ENCODE measurements at places on chromosomes 12 and 14. TPM values are rescaled to one million over a fixed set of nuclear protein-coding genes. Genes with fewer than 3 reads are reported as not detected.

The KDM5A gene
- total RNA-seq = 89.8 TPM

The DCN gene
- total RNA-seq = 748 TPM

The MGP gene
- 0.80 TPM for total RNA-seq

The RNU4-1 gene
- under 0.01 TPM for total RNA-seq

The TCL1B gene
- not detected for total RNA-seq

The KRT1 gene
- not detected for total RNA-seq

The SERPINA3 gene
- total RNA-seq = 46.4 TPM

The CTDSP2 gene
- 81.9 TPM for total RNA-seq

The HOXC5 gene
- 0.80 TPM for total RNA-seq

The FZD10 gene
- total RNA-seq = 0.05 TPM

The P2RX2 gene
- total RNA-seq = not detected

The CMA1 gene
- total RNA-seq = not detected

The FAM181A gene
- total RNA-seq = not detected

The MEG3 gene
- 14.3 TPM for total RNA-seq
